ENCODE measurements at places on chromosomes 6 and 20.
A peak's percentile ranks its signal among the peaks of the same experiment; 100 is the strongest.

- DNase-seq: no peak
Measured at GRCh38 chr6:96299525-96299924, 222.1 kb upstream of the UFL1 start.

GRCh38 chr20:47654370-47654769 lies 130.9 kb downstream of the SULF2 start:
- no peak for DNase-seq

- DNase-seq: no peak
Measured at GRCh38 chr20:60482221-60483008, 524.2 kb downstream of the CDH26 start.

- peak; percentile 50 for DNase-seq
Measured at GRCh38 chr6:52736145-52736544, 27.1 kb downstream of the GSTA2 start.

DNA sequence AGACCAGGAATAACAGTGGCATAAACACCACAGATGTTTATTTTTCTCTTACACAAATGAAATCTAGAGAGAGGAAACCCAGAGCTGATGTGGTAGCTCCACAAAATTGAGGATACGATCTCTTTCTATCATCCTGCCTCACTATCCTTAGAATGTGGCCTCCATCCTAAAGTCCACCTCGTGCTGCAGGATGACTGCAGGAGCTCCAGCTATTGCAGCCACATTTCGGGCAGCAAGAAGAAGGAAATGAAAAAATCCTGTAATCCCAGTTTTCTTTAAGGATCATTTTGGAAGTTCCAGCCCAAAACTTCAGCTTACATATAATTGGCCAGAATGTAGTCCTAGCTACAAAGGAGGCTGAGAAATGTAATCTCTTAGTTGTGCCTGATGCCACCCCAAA lies 41.2 kb upstream of the ARFGEF2 start:
- DNase-seq: no peak

DNA sequence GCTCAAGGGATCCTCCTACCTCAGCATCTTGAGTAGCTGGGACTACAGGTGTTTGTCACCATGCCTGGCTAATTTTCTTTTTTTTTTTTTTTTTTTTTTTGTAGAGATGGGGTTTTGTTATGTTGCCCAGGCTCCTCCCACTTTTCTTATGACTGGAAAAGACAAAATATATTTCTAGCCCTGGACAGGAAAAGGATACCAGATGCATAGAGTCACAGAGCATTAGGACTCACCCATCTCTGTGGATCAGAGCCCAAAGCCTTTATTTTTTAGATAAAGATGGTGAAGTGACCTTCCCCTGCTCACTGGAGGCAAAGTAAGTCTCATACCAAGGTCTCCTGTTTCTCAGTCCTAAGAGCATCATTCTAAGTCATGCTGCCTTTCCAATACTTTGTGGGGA lies 3.4 kb downstream of the TRIM10 start:
- no peak for DNase-seq

GRCh38 chr6:147941143-147941542 lies 401.5 kb upstream of the SASH1 start:
- DNase-seq: no peak

GRCh38 chr6:38103921-38104320 lies 284.4 kb downstream of the ZFAND3 start:
- no peak for DNase-seq

- DNase-seq: no peak
Measured at GRCh38 chr6:100462706-100463629, 1.8 kb downstream of the SIM1 start.

- DNase-seq: no peak
Measured at GRCh38 chr6:11097476-11097875, 3.8 kb downstream of the SMIM13 start.

DNA sequence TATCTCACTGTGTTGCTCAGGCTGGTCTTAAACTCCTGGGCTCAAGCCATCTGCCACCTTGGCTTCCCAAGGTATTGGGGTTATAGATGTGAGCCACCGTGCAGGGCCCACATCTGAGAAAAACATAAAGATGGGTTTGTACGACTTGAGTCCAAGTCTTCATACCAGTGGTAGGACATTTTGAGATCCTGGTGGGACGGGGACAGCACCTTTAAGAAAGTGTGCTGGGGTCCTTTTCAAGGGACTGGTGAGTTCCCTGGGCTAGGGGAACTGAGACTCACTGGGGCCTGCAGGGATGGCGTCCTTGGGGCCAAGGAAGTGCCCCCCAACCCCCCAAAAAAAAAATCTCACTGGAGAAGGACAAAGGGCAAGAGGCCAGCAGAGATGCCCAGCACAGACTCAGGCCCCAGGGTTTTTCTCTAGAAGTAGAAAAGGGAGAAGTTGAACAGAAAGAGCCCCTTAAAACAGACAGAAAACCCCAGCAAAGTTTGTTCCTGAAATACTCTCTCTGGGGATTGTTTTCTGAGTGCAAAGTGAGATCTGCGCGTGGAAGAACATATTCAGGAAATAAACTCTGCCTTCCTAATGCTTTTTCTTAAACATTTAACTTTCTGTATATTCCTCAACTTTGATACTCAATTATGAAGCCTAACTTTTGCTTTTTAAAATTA lies 10.7 kb downstream of the OSBPL2 start:
- DNase-seq: no peak

GRCh38 chr6:137013738-137014602 lies 30.8 kb downstream of the IL20RA start:
- no peak for DNase-seq

DNA sequence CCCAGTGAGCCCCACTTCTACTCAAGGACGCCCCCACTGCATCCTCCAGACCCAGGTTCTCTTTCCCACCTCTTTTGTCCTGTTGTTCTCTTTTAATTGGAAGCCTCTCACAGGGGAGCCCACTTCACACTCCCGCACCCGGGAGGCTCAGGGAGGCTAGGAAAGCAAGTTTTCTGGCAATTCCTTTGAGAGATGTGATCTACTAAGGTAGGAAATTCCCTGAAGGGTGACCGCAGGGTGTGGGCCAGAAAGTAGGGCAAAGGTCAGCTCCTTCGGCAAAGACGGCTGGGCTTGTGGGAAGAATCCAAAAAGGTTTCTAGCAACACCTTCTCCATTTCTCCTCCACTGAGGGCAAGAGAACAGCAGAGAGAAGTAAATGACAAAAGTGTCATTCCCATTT lies 98.1 kb upstream of the PTPN1 start:
- no peak for DNase-seq

- peak; percentile 30 for DNase-seq
Measured at GRCh38 chr20:15236812-15237211, 899.4 kb upstream of the FLRT3 start.

- DNase-seq: no peak
Measured at GRCh38 chr6:38143191-38144150, 323.9 kb downstream of the ZFAND3 start.

GRCh38 chr20:49570828-49571552 lies 3.1 kb upstream of the PTGIS start:
- no peak for DNase-seq

GRCh38 chr6:107121964-107122495 lies 6.7 kb upstream of the BEND3 start:
- DNase-seq: no peak

DNA sequence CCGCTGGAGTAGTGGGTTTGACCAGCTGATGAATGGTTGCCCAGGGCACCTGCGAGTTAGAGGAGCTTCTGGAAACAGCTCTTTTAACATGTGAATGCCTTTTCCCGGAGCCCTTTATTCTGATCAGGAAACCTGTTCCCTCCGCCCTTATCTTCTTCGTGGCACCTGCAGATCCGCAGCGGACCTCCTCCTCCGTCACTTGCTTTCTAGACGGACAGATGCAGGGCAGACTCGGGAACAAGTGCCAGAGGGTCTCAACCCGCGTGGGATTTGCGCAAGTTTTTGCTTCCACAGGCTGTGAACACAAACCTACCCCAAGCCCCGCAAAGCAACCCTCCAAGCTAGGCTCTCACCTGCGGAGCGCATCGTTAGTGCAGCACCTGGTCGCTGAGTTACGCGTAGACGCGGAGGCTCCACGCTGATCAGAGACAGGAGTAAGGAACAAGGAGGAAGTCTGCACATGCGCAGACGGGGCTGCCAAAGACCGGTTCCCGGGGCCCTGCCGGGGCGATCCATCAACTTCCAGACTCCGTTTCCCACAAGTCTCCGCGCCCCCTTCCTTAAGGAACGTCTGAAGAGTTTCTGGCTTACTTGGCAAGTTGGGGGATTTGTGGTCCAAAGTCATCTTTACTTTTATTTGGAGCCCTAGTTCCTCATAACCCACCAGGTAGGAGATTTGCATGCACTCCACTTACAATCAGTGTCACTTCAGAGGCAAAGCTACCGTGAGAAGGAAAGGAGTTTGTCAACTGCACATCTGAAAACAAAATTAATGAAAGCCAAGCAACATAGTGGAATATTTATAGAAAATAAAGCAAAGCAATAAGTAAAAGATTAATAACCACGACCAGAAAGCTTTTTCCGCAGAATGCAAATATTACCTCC lies 52.7 kb upstream of the ELMO2 start:
- peak; percentile 76 for DNase-seq

GRCh38 chr6:28981431-28981832 lies 23.7 kb downstream of the ZNF311 start:
- no peak for DNase-seq

DNA sequence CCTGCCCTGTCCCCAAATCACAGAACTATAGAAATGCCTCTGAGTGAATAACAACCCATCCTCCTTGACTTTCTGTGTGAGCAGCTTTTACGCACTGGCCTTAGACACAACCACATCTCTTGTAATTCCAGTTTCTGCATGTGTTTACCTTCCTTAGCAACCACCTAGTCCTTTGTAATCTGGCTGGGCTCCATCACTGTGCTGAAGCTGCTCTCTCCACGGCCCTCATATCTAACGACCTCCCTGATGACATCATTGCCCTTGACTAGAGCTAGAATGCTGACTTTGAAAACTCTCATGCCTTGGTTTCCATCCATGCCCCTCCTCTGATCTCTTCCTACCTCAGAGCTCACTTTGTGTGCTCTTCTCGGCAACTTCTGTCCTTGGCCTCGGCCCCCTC lies 30.5 kb upstream of the GLP1R start:
- DNase-seq: no peak

DNA sequence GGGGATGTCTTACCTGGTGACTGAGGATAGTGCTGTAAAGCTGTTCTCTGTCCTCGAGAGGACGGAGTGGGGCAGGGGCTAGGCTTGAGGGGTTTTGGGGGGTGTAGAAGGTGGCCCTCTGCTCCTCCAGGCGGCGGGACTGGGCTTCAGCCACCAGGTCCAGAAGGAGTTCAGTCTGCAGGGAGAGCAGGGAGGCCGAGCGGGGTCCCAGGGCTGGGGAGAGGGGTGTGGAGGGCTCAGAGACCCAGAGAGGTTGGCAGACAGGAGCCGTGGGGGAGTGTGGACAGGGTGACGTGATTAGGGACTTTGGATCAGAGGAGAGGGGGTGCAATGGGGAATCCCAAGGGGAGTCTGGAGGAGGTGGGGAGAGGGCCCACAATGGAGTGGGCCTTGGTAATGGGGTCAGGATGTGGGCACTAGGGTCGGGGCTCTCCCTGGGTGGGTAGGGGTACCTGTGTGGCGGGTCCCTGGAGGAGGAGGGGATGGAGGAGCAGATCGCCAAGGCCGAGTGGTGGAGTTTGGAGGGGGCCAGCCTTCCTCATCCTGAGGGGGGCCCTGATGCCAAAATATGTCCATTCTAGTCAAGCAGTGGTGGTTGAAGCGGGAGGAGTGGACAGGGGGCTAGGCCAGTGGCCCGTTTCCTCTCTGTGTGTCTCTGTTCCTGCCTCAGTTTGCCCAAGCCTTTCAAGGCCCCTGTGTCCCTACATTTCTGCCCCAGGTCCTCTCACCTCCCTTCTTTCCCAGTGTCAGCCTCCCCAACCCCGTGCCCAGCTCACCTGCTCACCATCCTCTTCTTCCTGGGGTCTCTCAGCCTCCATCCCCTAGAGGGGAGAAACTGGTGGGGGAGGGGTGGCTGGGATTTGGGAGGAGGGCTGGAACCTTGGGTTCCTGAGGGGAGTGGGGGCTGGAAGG lies 491 bp downstream of the GPSM3 start:
- DNase-seq: no peak

Measured in NT2/D1 (cell line).